ENCODE measurements at places on chromosomes 6 and 20.
A peak's percentile ranks its signal among the peaks of the same experiment; 100 is the strongest.

- DNase-seq: no peak
These were observed 47.0 kb downstream of the MAP3K5 start for GRCh38 chr6:136745300-136745699.

DNA sequence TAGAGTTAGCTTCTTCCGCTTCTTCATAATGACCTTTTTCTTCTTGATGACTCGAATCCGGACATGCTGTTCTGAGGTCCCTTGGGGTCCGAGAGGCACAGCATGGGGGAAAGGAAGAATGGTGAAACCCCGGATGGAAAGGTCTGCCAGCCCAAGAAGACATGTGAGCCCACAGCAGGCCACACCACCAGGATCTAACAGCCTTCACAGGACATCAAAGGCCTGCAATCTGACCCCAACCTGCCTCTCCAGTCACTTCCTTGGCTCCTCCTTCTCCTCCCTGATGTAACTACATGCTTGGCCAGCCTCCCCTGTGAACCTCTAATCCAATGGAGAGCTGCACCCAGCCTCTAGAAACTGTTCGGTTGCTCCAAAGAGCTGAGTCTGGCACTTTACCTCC is 1.6 kb downstream of the CPXM1 start:
- DNase-seq: no peak

- DNase-seq: no peak
These were observed 9.0 kb downstream of the LRP11 start for GRCh38 chr6:149855040-149855654.

GRCh38 chr20:52104546-52105441 is 86.8 kb downstream of the ZFP64 start:
- DNase-seq: no peak

DNA sequence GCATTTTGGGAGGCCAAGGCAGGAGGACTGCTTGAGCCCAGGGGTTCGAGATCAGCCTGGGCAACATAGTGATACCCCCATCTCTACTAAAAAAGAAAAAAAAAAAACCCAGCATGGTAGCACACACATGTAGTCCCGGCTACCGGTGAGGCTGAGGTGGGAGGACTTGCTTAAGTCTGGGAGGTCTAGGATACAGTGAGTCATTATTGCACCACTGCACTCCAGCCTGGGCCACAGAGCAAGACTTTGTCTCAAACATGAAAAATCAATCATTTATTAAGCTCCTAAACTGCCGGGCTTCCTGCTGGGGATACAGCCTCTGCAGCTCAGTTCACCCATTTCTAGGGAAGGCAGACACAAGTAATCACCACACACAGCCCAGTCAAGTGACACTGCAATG is 7.3 kb upstream of the USP45 start:
- DNase-seq: no peak

GRCh38 chr20:60467078-60467477 is 508.9 kb downstream of the CDH26 start:
- no peak for DNase-seq

DNA sequence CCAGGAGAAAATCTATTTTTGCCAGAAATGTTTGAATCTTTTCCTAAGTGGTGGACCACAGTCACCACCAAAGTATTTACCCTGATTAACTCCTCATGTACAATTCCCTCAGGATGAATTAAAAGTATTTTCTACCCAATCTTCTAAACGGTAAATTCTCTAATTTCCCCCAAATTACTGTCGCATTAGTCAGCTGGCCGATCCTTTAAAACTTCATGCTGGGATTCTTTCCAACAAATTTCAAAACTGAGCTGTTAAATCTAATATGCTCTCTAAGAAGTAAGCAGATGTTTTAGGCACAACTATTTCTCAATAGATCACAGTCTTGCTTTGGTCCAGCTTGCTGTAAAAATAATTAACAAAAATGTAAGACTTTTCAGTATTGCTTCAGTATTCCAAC is 447.2 kb downstream of the FRK start:
- DNase-seq: no peak

- no peak for DNase-seq
These were observed 404.1 kb upstream of the PLCB4 start for GRCh38 chr20:8664778-8665177.

- DNase-seq: no peak
These were observed 23.6 kb upstream of the ECHDC1 start for GRCh38 chr6:127367023-127367375.

- peak; percentile 59 for DNase-seq
These were observed 113.9 kb downstream of the FYN start for GRCh38 chr6:111759331-111759835.

- no peak for DNase-seq
These were observed 72.4 kb upstream of the TBC1D7 start for GRCh38 chr6:13400772-13401171.

DNA sequence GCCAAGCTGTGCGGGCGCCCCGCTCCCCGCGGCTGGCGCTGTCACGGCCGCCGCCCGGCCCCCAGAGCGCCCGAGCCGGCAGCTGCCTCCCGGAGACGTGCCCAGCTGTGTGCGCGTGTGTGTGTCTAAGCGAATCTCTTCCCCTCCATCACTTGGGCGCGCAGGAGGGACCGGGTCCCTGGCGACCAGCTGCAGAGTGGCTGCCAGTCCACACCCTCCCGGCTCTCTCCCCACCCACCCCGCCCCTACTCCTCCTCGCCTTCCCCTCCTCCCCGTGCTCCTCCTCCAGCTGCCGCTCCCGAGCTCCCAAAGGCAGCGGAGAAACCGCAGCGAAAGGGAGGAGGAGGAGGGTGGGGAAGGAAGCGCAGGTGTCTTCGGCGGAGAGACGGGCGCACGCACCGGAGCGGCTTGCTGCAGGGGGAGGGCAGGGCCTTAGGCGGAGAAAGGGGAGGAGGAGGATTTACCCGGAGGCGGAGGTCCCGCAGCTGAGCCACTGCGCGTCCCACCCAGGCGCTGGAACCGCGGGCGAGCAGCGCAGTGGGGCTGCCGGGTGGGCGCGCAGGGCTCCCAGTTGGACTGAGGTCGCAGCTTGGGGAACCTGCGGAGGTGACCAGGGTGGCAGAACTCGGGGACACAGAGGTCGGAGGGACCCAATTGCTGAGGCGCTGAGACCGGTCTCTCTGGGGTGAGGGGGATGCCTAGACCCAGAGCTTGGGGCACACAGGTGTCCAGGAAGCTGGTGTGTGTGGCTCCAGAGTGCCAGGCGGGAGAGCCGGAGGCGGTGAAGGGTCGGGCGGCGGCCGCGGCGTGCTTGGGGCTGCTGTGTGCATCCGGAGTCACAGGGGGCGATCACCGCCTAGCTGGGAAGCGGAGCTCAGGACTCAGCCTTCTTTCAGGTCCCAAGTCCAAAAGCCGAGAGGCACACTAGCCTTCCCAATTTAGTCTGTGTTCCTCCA is at the start of gene HS3ST5:
HS3ST5 (minus strand) TSS at position 198 of the 956 bp plus-strand sequence. CDS start 280,178 bp downstream, outside the sequence.
- DNase-seq: no peak

GRCh38 chr6:160131636-160132296 is 10.2 kb downstream of the SLC22A1 start:
- no peak for DNase-seq

DNA sequence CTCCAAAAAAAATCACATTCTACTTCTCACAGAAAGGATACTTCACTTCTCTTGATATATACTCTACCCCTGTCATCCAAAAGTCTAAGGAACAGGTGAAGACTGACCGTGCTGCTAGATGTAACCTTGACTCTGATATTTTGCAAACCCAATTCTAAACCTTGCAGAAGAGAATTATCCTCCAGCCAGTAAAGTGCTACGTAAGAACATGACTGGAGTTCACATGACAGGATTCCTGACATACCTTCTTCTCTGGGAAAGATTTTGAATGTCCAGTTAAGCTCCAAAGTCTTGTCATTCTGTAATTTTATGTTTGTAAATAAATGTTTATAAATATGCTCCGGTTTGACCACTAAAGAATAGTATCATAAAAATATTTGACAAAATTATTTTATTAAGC is 35.8 kb downstream of the BTBD9 start:
- DNase-seq: no peak

GRCh38 chr6:137724495-137725211 is 142.4 kb upstream of the TNFAIP3 start:
- DNase-seq: no peak

GRCh38 chr6:24761193-24761835 is 13.4 kb upstream of the GMNN start:
- DNase-seq: no peak

- no peak for DNase-seq
These were observed 124.5 kb downstream of the IMPG1 start for GRCh38 chr6:75947935-75948334.

- DNase-seq: no peak
These were observed 95.3 kb downstream of the EPB41L2 start for GRCh38 chr6:130967502-130968445.

DNA sequence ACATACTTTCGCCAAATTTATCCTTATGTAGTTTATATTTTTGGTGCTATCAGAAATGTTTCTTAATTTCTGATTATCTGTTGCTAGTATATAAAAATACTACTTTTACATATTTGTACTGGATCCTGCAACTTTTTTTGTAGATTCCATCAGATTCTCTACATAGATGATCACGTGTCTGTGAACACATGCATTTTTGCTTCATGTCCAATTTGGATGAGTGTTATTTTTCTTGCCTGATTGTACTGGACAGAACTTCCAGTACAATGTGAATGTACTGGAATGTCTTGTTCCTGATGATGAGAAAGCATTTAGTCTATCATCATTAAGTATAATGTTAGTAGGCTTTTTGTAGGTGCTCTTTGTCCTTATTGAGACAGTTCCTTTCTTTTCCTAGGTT is 25.0 kb upstream of the SSR1 start:
- DNase-seq: no peak

DNA sequence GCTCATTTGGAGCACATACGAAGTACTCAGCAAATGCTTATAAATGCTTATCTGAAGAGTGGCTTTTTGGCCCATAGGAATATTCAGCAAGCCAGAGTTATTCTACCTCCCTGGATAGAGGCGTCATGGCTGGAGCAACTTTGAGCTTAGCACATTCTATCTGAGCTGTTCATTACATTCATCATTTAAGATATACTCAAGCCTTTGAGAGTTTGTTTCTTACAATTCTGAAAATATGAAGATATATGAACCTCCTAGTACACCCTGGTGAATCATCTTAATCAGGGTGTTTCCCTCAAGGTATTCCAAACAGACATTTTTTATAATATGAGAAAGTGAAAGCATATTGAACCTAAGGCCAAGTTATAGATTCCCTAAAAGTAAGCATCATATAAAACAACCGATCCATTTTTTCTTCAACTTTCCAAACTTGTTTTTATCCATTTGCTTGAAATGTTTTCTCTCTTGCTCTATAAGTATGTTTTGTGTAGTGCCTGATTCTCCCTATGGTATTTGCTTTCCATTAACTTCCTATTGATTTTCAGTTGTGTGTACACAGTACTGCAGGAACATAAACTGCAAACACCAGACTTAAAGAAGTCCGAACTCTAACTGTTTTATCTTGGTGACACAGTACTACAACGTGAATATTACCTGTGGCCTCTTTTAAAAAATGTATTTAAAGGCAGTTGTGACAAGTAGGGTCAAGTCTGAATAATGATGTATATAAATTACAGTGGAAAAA is 139.7 kb upstream of the PTPRK start:
- no peak for DNase-seq

- DNase-seq: no peak
These were observed 26.1 kb upstream of the FANCE start for GRCh38 chr6:35426074-35426473.

DNA sequence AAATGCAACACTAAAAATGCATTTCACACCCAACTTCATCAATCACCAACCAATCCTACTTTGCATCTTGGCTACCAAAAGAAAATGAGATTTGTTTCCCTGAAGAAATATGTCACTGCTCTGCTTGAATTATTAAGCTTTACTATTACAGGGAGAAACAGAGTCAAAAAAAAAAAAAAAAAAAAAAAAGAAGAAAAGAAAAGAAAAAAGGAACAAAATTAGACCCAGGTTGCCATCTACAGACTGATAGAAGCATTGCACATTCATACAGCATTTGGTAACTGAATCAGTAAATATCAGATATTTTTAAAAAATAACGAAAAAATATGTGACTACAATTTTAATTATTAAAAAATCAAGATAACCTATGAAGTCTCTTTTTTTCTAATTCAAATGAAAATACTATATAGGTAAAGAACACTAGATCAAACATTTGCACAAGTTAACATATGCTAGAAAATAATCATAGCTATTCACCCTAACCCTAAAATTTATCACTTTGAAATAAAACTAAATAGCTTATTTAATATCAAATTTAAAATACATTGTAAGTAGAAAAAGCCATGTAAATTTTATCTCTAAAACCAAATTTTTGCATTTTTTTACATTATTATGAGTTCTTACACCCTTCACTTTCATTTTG is 83.3 kb downstream of the DCDC2 start:
- DNase-seq: no peak

DNA sequence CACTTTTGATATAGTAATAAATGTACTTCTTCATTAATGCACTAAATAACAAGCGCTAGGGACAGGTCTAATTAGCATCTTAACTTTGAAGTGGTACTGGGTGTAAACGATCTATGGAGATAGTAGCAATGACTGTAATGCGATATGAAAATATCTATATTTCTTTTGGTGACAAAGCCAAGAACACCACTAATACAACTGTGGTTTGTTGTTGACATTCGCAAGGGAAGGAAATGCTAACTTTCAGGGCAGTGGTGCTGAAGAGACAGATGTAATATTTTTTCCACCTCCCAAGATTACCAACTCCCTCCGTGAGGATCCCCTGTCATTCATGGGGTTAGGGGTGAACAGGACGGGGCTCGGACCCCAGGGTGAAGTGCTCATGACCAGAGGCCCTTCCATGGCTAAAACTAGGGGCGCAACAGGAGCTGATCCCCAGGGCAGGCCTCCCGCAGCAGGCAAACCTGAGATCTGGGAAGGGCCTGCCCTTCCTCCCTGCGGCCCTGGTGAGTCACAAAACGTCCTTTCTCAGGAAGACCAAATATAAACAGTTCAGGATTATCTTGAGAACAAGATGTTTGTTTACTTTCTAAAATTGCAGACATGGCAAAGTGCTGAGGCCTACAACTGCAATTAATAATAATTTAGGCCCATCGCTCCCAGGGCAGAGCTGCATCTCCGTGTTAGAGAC is 65.0 kb upstream of the TOX2 start:
- no peak for DNase-seq

- no peak for DNase-seq
These were observed 8.0 kb downstream of the EIF2S2 start for GRCh38 chr20:34104059-34104458.

DNA sequence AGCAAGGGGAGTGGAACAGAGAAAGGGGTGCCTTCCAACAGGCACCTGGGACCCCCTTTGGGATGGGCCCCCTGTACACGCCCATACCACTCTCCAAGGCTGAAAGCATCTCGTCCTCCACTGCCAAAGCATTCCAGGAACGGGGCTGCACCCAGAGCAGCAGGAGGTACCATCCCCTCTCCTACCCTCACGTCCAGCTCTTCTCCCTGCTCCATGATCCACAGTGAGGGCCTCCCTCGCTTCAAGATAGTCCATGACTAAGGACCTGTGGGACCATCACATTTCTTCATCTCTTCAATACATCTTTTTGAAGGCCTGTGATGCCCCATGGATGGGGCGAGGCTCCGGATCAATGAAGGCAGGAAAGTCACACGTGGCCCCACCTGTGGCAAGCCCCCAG is 209.9 kb downstream of the ANKRD60 start:
- no peak for DNase-seq

- no peak for DNase-seq
These were observed 45.1 kb downstream of the PTPRA start for GRCh38 chr20:2918096-2919049.

- DNase-seq: no peak
These were observed 34.5 kb upstream of the RREB1 start for GRCh38 chr6:7073082-7073820.

- no peak for DNase-seq
These were observed 529.1 kb upstream of the CITED2 start for GRCh38 chr6:139903411-139904157.
